ENCODE measurements at places on chromosomes 7 and 10. TPM values are rescaled to one million over a fixed set of nuclear protein-coding genes. Genes with fewer than 3 reads are reported as not detected.

DNA sequence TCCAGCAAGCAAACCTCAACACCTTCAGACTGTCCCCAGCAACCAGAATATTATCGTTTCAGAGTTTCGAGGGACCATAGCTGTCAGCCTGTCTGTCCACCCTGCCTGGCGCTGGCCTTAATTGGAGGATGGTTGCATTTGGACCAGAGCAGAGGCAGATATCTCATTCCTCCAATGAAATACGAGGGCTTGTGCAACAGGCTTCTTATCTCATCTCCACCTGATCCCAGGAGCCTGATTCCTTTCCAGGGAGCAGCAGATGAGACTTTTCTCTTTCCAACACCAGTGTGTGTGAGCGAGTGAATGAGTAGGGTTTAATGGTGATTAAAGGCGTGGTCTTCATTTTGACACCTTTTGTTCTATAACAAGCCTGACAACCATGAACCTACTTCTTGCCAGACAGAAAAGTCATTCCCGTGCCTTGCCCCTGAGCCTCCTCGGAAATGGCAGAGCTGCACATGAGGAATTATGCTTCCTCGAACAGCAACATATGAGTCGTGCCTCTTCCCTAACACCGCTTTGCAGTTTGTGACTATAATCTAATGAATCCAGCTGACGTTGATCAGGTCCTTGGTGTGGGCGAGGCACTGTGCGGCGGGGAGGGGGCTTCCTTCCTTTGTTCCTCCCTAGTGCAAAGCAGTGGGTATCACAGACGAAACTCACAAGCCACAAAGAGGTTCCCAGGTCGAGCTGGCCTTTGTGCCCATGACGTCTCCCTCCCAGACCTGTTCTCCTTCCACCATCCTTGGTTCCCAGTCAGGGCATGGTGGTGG lies 147.4 kb downstream of the CUX1 start:
- no peak overlapping the region for H3K4me3 ChIP-seq
- H3K27ac ChIP-seq: no peak overlapping the region
- H3K36me3 ChIP-seq: peaks cover 5% of the 10 kb centered on the region
- no peaks in the 10 kb centered on the region for H3K27me3 ChIP-seq

DNA sequence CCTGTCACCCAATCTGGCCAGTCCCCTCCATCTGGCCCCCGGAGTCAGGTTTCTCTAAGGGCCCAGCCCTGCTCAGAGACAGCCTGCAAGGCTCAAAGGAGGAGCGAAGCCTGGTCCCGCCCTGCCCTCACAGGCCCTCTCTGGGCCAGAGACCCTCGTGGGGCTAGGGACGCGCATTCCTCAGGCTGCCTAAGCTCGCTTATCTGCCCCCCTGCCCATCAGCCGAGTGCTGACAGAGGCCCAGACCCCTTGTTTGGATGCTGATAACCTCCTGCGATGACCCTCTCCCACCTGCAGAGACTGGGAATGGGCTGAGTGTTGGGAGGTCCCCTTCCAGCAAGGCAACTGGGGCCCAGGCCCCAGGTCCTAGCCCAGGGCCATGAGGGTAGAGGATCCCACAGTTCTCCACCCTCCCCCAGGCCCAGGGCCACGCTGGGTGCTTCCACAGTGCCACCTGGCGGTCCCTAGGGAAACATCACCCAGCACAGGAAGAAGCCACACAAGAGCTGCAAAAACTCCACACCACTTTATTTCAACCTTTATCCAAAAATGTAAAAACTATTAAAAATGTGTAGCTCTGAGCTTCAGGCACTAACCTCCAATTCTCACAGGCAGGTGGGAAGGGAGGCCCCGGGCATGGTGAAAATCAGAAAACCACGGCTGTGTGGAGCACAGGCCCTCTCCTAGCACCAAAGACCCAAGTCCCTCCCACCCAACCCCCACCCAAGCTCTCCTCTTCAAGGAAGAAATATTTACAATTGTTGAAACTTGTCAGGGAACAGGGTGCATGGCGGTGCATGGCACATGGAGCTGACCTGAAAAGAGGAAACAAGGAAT lies 2.2 kb downstream of the NPM3 start:
- H3K27ac ChIP-seq: peak overlapping the region; percentile 4
- H3K4me1 ChIP-seq: peaks cover 59% of the 10 kb centered on the region
- peaks cover 24% of the 10 kb centered on the region for H3K36me3 ChIP-seq
- H3K4me3 ChIP-seq: peak overlapping the region; percentile 57

GRCh38 chr7:155799514-155799913 lies 12.7 kb downstream of the SHH start:
- H3K27ac ChIP-seq: no peak overlapping the region
- no peak overlapping the region for H3K4me3 ChIP-seq
- DNase-seq: no peak
- peaks cover 42% of the 10 kb centered on the region for H3K27me3 ChIP-seq
- peaks cover 20% of the 10 kb centered on the region for H3K4me1 ChIP-seq

DNA sequence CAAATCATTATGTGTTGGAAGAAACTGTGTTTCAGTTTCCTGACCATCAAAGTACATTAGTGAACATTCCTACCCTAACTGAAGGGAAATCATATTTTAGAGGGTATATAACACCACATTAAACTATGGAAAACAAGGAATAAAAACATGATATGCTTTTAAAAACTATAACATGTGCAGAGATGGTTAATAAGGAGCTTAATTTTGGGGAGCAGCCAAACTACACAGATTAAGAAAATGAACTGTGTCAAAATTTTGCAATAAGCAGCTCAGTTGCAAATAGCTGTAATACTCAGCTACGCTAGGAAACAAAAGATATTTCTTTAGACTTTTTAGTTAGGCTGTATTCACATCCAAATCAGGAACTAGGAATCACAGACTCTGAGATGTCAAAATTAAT lies 1115.7 kb upstream of the CELF2 start:
- no peak overlapping the region for H3K27ac ChIP-seq
- H3K27me3 ChIP-seq: no peaks in the 10 kb centered on the region
- no peak overlapping the region for H3K4me3 ChIP-seq

- H3K4me1 ChIP-seq: peaks cover 42% of the 10 kb centered on the region
- peak overlapping the region; percentile 100 for H3K27ac ChIP-seq
- H3K36me3 ChIP-seq: peaks cover 31% of the 10 kb centered on the region
- no peaks in the 10 kb centered on the region for H3K27me3 ChIP-seq
Observed at GRCh38 chr7:23532490-23533237, 883 bp upstream of the TRA2A start.

DNA sequence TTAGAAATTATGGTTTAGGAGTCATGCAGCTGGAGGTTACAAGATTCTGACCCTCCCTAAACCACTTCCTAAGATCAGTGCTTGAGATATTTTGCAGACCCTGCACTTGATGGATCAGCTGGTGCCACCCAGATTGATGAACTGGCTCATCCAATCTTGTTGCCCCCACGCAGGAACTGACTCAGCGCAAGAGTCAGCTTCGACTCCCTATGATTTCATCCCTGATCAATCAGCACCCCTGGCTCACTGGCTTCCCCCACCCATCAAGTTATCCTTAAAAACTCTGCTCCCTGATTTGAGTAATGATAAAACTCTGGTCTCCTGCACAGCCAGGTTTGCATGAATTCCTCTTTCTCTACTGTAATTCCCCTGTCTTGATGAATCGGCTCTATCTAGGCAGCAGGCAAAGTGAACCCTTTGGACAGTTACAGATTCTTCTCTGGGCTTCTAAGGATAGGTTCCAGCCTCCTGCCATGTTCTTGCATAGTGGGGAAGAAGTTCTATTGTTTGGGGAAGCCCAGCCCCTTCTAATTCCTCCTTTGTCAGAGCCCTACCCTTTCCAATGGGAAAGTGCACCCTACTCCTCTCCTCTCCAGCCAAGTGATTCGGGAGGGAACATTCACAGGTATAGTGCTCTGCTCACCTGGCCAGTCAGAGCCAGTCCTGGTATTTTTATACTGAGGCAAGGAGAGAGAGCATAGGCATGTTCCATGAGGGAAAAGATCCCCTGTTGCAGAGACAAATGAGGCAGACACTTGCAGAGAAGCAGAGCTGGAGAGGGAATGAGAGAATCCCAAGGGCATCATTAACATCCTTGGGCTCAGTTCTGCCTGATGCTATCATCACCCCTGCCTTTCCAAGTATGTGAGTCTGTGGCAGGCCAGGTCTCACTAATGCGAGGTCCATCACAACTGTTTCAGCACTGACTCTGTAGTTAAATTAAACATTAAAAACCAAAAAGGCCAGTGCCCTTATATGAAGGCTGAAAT lies 224.4 kb upstream of the GALNT17 start:
- no peaks in the 10 kb centered on the region for H3K36me3 ChIP-seq
- DNase-seq: no peak
- no peaks in the 10 kb centered on the region for H3K4me1 ChIP-seq
- H3K27me3 ChIP-seq: no peaks in the 10 kb centered on the region
- H3K4me3 ChIP-seq: no peak overlapping the region

- H3K4me3 ChIP-seq: no peak overlapping the region
- H3K4me1 ChIP-seq: peaks cover 4% of the 10 kb centered on the region
- H3K27me3 ChIP-seq: peaks cover 67% of the 10 kb centered on the region
- H3K36me3 ChIP-seq: no peaks in the 10 kb centered on the region
- no peak for DNase-seq
- no peak overlapping the region for H3K27ac ChIP-seq
Observed at GRCh38 chr10:112960151-112960681, 10.2 kb downstream of the TCF7L2 start.

GRCh38 chr10:35464825-35465456 lies 128.6 kb downstream of the CCNY start:
- H3K4me3 ChIP-seq: no peak overlapping the region
- no peak overlapping the region for H3K27ac ChIP-seq
- H3K36me3 ChIP-seq: no peaks in the 10 kb centered on the region
- DNase-seq: no peak
- no peaks in the 10 kb centered on the region for H3K27me3 ChIP-seq
- peaks cover 29% of the 10 kb centered on the region for H3K4me1 ChIP-seq

CHRM2 gene
- total RNA-seq: not detected

TMUB1 gene
- total RNA-seq: 40.5 TPM

PAPOLB gene
- 0.07 TPM for total RNA-seq

FAM131B gene
- total RNA-seq: not detected

Data from activated B cell treated with CpG ODN at 0.5 μM for 24 hours (primary cell).